ENCODE measurements at places on chromosomes 6 and 20.

DNA sequence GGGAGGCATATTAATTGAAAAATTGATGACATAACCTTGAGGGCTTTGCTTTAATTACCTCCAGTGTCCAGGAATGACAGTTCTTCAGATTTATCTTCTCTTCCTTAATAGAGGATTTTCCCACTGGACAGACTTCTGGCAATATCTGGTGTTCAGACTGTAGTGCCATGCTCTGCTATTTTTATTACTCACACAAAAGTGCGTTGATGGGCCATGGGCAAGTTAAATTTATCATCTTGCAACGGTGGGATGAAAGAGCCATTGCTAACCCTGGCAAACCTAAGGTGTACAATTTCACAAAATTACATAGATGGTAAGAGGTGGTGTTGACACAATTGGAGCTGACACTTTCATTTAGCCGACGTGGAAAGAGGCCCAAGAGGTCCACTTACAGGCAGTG lies 253.7 kb upstream of the PLCB4 start:
- DNase-seq: no peak

DNA sequence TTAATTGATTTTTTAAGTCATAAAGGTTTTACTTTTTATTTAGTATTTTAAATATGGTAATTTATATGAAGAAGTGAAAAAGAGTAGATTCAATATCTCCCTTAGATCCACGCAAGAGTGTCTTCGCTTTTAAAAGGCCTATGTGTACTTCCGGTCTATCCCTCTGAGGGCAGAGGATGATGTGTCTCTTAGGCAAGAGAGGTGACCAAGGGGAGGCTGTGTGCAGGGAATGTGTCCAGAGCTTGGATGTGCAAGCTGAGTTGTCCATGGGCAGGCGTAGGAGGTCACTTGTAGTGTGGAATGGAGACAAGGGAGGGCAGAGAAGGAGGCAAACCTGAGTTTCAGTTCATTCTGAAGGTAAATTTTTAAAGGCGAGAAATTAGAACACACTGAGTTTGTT lies 113.9 kb downstream of the CRYBG1 start:
- DNase-seq: no peak

- DNase-seq: no peak
Observed at GRCh38 chr6:162638931-162639574, 88.5 kb downstream of the PRKN start.

DNA sequence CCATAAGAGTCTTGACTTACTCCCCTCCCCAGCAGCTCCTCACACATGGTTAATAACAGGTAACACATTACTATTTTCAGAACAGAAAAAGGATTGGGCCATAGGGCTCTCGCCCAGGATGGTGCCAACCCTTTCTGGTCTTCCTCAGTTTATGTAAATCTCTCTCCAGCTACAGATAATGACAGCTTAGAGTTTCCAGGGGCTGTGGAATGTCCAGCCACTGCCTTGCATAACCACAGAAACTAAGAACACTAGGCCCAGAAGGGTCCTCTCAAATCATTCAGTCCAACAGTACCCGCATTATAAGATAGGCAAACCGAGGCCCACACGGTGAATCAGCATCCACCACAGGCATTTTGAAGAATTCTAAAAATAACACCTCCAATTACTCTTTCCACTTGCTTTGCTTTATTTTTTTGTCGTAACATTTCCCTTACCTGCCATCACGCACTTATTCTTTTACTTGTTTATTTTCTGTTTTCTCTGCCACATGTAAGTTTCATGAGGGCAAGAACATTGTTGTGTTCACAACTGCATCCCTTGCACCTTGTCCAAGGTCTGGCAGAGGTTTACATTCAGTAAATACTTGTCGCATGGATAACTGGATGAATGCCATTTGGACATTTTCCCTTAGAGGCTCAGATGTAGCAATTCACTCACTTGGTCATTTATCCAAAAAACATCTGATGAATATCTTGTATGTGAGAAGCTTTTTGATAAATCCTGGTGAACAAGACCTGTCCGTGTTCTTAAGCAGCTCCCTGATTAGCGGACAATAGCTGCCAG lies 6.4 kb upstream of the SDC4 start:
- no peak for DNase-seq

DNA sequence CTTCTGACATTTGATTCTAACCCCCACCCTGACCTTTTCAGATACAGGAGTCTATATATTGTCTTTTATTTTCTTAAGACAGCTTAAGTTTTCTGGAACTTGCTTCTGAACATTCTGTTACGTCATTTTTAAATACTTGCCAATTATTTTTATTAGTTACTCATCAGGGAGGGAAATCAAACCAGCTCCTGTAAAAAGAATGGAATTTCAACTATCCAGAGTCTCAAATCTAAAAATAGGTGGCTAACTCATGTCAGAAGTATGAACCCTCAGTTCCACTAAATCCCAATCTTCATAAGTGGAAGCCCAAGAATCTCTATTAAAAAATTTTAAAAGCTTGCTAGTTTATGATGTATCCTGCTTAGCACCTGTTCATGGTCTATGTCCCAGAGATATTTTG lies 900.0 kb downstream of the KIF16B start:
- no peak for DNase-seq

DNA sequence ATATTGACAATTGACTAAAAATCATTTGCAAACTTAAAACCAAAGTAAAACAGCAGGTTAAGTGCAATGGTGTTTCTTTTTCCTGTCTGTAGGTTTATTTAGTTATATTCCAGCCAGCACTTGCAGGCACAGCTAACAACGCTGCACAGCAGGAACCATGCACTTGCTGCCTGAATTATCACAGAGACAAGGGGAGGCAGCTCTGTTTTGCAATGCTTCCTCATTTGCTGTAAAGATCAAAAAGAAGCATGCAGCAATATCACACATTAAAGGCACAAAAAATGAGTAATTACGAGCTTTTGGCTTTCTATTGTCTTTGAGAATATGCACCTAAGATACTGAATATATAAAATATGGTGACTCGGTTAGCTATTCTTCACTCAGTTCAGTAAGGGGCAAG lies 241.9 kb downstream of the EPHA7 start:
- no peak for DNase-seq

- no peak for DNase-seq
Observed at GRCh38 chr20:36349384-36350170, 43.4 kb downstream of the DLGAP4 start.

GRCh38 chr6:90080876-90081481 lies 186.7 kb downstream of the GJA10 start:
- DNase-seq: no peak

DNA sequence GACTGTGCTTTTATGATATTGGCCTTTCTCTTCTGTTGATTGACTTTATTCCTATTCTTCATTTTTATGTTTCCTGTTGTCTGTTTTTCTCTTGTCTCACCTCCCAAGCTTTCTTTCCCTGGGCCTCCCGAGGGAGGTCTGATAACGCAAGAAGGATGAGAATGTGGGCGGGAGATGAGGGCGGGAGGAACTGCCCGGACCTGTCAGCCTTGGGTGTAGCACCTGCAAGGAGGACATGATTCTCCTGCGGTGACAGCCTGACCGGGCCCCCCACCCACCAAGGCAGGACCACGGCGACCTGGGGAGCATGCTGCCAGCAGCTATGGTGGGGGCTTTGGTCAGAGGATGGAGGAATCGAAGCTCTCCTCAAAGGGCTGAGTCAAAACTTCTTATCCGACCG lies 86.9 kb downstream of the PLEKHG1 start:
- no peak for DNase-seq

Data from cerebellar nuclear complex (tissue), 1 donor.